ENCODE measurements at places on chromosomes 7 and 10.

- DNase-seq = no peak
Observed at GRCh38 chr10:99782447-99783286, at the start of gene ABCC2. ABCC2 (plus strand) TSS chr10:99782640; CDS start chr10:99782845, 205 bp downstream.

DNA sequence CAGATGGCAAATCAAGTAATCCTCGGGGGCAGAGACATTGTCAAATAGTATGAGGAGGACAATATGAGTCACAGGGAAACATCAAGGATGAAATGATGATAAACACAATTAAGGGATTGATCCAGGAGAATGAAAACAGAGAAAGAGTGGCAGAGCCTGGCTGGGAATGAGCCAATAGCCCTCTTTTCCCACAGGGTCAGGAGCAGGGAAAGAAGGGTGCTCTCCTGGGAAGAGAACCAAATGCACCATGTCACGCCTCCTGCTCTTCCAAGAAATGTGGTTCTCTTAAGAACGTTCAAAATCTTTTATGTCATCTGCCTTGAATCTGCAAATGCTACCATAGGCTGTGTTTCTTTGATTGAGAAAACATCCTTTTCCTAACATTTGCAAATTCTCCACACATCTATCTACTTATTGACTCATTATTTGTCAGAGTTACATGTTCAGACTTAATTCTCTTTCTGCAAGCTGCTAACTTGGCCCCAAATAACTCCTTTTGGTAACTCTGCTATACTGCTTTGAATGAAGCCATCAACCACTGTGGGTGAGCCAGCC lies 50.6 kb downstream of the HIPK2 start:
- no peak for DNase-seq

- no peak for DNase-seq
Observed at GRCh38 chr7:39617005-39617404, 6.4 kb upstream of the RALA start.

- DNase-seq = peak; percentile 13
Observed at GRCh38 chr10:81875467-81876252, 666 bp downstream of the NRG3 start.

GRCh38 chr10:11442001-11442773 lies 169.3 kb downstream of the USP6NL start:
- no peak for DNase-seq

- DNase-seq = no peak
Observed at GRCh38 chr10:14451341-14451740, 120.6 kb upstream of the FRMD4A start.

DNA sequence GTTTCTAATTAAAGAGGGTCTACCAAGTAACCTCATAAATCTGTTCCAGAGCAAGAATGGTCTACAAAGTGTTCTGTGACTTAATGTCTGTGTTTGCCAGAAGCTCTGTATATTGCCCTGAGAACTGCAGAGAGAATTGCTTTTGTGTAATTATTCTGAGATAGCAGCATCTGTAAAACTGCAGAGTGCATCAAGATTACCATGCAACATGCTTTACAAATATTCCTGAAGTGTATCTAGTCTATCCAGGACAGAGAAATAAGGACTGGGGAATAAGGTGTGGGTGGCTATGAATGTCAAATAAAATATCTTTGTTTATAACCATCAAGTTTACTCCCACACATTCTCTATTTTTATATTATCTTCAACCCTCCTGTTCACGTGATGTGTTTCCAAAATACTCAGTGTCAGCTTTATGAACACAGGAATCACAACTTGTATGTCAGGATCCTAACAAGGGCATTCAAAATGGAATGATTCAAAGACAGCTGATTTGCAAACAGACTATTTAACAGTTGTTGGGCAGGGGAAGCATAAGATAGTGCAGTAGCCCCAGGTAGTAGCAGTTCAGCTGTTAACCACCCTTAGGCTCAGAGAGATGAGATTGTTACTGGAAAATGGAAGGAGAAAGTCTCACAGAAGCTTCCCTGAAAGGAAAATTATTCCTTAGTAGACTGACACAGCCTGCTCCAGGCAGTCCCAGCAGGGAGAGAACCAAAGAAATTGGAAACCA lies 15.3 kb upstream of the LIPA start:
- DNase-seq = no peak

DNA sequence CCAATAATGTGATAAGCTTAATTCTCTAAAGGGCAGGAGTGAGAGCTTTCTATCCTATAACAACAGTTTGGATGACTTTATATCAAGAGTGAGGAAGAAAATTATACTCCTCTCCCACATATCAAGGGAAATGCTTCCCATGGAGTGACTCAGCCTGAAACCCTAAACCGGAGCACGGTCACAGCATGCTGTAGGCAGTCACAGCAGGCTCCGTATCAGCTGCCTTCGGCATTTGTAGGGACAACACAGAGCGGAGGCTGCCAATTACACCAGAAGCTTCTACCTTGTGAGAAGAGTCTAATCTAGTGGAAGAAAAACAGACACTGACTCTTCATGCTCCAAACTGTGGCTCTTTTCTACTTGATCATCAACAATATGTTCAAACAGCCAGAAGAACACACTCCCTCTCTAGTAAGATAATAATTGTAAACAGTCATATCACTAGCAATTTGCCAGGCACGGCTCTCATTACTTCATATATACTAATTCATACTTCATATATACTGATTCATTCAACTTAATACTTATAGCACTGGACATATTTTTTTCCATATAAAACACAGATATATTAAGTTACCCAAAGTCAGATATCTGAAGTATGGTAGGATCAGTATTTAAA lies 65.9 kb downstream of the DGKB start:
- DNase-seq = peak; percentile 20

GRCh38 chr10:17004801-17005380 lies 124.7 kb downstream of the CUBN start:
- no peak for DNase-seq

DNA sequence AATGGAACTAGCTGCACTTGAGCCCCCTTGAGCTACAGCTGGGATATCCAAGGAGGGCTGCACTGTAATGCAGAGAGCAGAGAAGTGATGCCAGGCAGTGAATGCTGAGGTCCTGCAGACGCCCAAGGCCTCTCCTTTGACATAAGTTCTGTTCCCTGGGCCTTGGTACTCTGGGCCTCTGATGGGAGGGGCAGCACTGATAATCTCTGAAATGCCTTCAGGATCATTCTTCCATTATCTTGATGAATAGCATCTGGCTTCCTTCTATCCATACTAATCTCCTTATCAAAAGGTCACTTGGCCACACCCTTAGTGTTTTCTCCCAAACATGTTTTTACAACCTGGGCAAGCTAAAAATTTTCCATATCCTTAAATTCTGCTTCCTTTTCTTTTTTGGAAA lies 6.9 kb downstream of the GRB10 start:
- no peak for DNase-seq

DNA sequence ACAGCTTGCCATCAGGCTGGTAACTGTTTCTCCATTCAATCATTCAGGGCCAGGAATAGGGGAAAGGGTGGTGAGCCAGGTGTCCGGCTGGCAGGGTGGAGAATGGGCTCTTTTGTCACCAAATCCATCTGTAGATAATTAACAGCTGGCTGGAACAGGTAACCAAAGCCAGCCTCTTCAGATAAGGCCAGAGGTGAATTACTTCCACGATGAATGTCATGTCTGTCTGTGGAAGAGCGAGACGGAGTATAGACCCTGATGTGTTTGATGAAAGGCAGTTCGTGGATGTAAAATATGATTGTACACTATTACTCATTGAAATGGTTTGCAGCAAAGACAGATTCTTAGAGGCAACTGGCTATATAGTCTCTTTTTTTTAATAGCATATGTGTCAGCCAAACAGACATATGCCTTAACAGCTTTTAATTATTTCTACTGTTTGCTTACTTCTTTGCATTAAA lies 149.8 kb downstream of the KLF6 start:
- no peak for DNase-seq

DNA sequence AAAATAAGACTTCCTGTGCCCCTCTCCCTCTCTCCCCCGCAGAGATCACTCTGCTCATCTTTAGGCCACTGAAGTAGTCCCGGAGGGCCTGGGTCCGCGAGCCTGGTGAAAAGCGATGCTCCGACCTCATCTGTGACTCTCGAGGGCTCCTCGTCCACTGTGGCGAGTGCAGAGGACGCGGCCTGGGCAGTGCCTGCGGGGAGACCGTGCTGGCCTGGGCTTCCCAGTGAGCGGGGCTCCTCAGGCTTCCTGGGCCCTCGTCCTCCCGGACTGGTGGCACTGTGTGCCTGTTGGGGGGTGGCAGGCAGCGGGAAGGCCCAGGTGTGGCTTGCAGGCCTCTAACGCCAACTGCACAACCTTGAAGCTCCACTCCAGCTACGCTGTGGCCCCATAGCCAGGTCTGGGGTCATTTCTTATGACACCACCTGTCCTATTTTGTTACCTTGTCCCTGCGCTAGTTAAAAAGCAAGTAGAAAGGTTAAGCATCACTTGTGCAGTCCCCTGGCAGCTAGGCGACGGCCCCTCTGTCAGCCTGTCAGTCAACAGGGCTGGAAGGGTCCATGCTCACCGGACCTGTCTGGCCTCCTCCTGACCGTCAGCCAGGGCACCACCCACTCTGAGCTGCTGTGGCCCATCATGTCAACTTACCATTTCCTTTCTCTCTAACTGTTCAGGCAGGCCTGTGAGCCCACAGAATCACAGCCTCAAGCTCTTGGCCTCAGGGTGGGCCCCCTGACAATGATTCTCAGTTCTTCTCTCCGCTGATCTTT lies 20.5 kb downstream of the MNX1 start:
- DNase-seq = no peak

GRCh38 chr7:43584195-43584586 lies 1.3 kb downstream of the STK17A start:
- DNase-seq = no peak

- no peak for DNase-seq
Observed at GRCh38 chr7:1270181-1270580, 37.5 kb downstream of the UNCX start.

- no peak for DNase-seq
Observed at GRCh38 chr7:130150587-130150986, 54.6 kb downstream of the TMEM209 start.

Measured in endothelial cell (in vitro differentiated cells).